ENCODE measurements at places on chromosomes 5 and 9.

DNA sequence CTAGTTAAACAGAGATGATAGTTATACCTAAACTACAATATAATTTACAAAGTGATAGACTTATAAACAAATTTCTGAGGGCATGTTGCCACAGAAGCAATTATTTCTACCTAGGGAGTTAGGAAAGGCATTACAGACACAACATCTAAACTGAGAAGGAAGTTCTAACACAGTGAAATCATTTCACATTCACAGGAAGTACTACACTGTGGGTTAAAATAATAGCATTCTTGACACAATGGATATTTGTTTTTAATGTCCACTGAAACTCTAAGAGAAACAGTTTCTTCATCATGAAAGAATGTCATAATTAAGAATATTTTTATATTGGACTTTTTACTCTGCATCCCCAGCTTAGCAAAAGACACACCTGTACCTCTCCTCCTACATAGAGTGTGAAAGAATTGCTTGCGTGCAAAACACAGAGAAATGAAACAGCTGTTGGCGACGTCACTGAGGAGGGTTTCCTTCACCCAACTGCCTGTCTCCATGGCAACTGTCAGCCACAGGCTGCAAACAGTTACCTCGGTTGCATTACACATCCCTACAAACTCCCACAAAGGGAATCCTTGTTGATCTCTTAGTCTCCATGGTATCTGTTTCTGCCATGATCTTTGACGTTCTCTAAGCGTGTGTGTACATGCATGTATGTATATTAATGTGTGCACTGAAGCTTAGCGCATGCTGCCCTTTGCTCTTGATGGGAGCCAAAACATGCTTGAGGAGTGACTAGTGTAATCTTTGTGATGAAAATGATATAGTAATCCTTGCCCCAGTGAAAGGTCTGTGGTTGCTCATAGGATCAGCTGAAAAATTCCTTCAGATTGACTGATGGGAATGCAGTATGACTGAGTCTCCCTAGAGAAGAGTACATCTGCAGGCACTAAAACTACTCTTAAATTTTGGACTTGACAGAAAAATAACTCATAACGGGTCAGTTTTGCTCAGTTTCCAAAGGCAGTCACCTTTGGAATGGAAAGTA lies 168.5 kb downstream of the ACTL7B start:
- DNase-seq = peak; percentile 52

- DNase-seq = no peak
These were observed 21.2 kb upstream of the PFDN1 start for GRCh38 chr5:140324041-140324600.

GRCh38 chr9:110537841-110538646 lies 41.5 kb downstream of the SVEP1 start:
- peak; percentile 57 for DNase-seq

DNA sequence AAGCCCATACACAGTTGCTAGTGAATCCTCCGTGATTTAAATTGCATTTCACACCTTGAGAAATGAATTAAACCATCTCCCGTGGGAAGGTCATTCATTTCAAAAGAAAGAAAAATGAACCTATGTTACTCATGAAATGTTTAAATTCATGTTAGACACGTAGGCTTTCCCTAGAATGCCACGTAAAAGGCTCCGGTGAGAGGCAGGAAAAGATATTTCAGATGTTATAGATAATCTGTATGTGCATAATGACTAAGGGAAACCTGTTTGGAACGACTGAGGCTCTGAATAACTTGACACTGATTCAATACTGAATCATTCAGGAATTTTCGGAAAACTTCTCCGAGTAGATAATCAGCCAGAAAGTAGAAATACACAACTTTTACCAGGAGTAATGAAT lies 134.3 kb upstream of the ICE1 start:
- peak; percentile 66 for DNase-seq

DNA sequence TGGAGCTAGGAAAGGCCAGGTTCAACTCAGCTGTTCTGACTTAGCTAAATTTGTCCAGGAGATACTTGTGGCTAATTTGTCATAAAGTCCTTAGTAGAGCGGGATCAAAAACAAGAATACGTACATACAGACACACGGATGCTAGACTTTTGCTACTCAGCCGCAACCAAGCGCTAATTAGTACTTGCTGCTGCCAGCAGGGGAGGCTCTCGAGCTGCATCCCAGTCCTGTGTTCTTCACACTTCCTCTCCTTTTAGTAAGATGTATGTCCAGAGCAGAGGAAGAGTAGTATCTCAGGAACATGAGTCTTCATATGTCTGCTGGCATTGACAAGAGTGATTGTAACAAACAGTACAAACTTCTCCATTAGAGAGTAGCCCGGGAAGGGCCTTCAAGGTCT lies 58.3 kb downstream of the CYFIP2 start:
- no peak for DNase-seq

DNA sequence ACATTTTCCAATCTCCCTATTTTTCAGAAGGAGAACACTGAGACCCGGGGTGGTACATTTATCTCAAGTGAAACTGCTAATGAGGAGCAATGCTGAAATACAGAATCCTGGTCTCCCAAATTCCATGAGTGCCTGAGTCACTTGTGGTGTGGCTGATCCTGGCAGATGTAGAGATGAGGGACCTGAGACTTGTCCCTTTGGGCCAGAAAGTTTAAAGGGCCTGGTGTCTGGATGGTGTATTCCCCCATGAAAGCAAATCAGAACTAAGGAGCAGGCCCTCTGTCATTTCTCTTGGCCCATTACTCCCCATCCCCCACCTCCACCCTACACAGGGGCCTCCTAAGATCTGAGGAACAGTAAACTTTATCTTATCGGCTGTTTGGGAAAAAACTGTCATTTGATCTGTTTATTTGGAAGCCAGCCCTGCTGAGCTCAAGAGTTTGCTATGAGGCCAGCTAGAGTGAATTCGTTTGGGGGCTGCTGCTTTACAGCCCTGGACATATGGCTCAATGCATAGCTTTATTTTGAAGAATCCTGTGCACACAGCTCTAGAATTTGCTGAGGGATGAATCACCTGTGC lies 140.3 kb downstream of the LHFPL2 start:
- peak; percentile 71 for DNase-seq

DNA sequence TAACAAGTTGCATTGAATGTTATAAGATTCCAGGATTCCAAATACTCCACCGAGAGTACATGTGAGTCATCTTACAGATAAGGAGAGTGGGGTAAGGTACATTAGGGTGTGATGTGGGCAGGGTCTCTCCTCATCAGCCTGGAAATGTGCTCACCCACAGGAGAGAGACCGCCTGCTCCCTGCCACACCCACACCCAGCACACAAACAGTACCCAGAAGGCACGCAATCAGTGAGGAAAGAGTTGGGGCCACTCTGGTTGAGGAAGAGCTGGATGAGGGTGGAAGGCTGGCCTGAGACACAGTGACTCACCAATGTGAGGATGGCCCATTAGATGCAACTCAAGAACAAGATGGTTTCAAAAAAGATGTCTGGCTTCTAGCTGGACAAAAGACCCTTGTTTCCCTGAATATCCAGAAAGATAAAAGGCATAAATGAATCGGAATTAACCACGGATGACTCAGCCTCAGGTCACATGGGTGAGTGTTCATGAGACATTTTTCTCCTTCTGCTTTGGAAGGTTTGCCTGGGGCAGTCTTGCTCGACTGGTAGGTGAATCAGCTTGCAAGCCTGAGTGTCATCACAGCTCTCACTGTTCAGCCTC lies 51.1 kb upstream of the LHFPL2 start:
- peak; percentile 99 for DNase-seq

GRCh38 chr5:58069846-58070245 lies 390.0 kb downstream of the PLK2 start:
- no peak for DNase-seq
